Aortic smooth muscle cell (primary cell): ENCODE measurements at places on chromosomes 1 and 21. TPM values are rescaled to one million over a fixed set of nuclear protein-coding genes. Genes with fewer than 3 reads are reported as not detected.

The DIO1 gene
- total RNA-seq, result not detected in 2 replicates

The TMEM52 gene
- not detected in 2 replicates for total RNA-seq

The CAMK1G gene
- 0.13 and 0.31 TPM in 2 replicates for total RNA-seq

The HSD3B2 gene
- total RNA-seq, result not detected in 2 replicates

The HCRTR1 gene
- 0.26 TPM in 1 of 2 replicates, not detected in the other for total RNA-seq

The GPR89A gene
- total RNA-seq, result 21.2 and 23.8 TPM in 2 replicates

The SPATC1L gene
- total RNA-seq, result 3.8 and 4.7 TPM in 2 replicates

The SLC45A1 gene
- total RNA-seq, result 2.2 and 3.0 TPM in 2 replicates

The SETSIP gene
- total RNA-seq, result 0.40 and 0.44 TPM in 2 replicates

The SPRR2A gene
- not detected in 2 replicates for total RNA-seq

The HOOK1 gene
- total RNA-seq, result 0.06 TPM in 1 of 2 replicates, not detected in the other

The PLA2G2F gene
- not detected in 2 replicates for total RNA-seq

The AVPR1B gene
- not detected in 2 replicates for total RNA-seq

The FAM177B gene
- total RNA-seq, result not detected in 2 replicates

The KIF26B gene
- under 0.01 and 0.19 TPM in 2 replicates for total RNA-seq

The BTBD19 gene
- 5.3 and 7.6 TPM in 2 replicates for total RNA-seq

The ANKRD45 gene
- 0.31 and 0.40 TPM in 2 replicates for total RNA-seq

The VANGL1 gene
- 6.9 and 9.9 TPM in 2 replicates for total RNA-seq

The GREM2 gene
- 1.6 and 6.8 TPM in 2 replicates for total RNA-seq

The CRNN gene
- not detected in 2 replicates for total RNA-seq

The TMOD4 gene
- 0.56 TPM in 1 of 2 replicates, not detected in the other for total RNA-seq

The KIRREL1 gene
- total RNA-seq, result 98.1 and 101 TPM in 2 replicates

The SYDE2 gene
- total RNA-seq, result 3.2 and 4.4 TPM in 2 replicates

The TMEM81 gene
- 1.2 and 1.6 TPM in 2 replicates for total RNA-seq

The SYPL2 gene
- 0.13 and 0.62 TPM in 2 replicates for total RNA-seq

The TAS1R3 gene
- total RNA-seq, result 0.06 and 0.26 TPM in 2 replicates

The RXRG gene
- 0.13 TPM in 1 of 2 replicates, not detected in the other for total RNA-seq

The PDC gene
- total RNA-seq, result 0.06 TPM in 1 of 2 replicates, not detected in the other

The KRTAP19-3 gene
- not detected in 2 replicates for total RNA-seq

The SPATA45 gene
- 0.44 and 0.53 TPM in 2 replicates for total RNA-seq

The MROH9 gene
- total RNA-seq, result 0.06 and 0.13 TPM in 2 replicates

The TACSTD2 gene
- total RNA-seq, result not detected in 2 replicates

The CCDC185 gene
- total RNA-seq, result not detected in 2 replicates
